ENCODE measurements at places on chromosomes 13 and 19.

- DNase-seq = no peak
Observed at GRCh38 chr13:32707471-32707870, 121.2 kb downstream of the PDS5B start.

DNA sequence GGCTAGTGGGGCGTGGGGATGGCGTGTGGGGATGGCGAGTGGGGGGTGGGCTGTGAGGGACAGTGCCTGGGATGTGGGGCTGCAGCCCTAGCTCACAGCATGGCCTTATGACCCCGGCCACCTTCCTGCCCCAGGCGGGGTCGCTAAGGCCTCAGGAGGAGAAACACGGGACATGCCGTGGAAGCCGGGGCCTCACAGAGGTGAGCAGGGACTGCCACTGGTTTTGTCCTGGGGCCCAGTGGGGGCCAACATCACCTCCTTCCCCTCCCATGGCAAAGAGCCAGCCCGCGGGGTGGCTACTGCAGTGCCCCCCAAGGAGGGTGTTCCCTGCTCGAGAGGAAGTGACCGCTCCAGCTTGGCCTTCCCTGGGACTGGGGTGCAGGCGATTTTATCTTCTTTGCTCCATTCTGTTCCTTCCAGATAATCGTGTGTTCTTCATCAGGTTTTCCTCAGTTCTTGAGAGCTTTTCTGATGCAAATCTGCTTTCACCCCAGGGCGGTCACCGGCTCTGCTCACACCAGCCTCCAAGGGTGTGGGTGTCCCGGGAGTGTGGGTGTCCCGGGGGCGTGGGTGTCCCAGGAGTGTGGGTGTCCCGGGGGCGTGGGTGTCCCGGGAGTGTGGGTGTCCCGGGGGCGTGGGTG, 1.2 kb downstream of the F7 start:
- no peak for DNase-seq

- no peak for DNase-seq
Observed at GRCh38 chr13:27966641-27967202, 2.4 kb downstream of the CDX2 start.

DNA sequence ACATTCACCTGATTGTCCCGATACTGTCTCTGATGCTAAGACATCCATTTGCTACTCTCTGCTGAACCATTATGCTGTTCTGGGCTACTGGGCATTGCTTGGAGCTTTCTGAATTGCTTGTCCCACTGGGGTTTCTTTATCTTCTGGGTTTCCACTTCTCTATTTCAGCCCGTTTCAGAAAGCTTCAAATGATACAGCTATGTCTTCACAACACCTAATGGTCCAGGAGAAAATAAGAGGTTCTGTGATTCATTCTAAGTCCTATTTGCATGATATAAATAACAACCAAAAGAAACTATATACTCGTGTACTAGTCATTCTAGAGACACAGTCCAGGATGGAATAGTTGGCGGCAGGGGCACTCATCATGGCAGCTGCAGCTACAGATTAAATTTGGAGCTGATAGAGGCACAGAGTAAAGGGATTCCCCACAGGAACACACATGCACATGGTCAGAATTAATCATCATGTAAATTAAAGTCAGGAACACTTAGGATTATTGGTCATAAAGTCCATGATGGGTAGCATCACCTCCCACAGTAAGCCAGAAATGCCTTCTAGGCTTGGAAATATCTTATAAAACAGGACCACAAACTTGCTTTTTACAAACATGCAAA, 33.3 kb upstream of the SCEL start:
- DNase-seq = no peak

DNA sequence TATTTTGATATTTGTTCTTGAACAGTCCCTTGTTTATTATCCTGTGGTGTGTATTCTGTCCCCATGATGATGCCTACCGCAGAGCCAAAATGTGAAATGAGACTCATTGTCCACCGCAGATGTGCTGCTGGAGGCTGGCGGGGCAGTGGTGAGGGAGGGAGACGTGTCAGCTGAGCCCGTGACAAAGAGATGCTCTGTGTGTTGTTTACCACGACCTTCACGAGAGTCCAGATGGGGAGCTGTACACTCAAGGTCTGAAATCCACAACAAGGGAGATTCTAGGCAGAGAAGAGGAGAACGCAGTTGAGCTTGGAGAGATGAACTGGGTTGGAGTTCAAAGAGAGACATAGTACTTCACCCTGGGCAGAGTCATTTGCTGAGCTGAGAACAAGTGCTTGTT, 20.8 kb upstream of the AMER2 start:
- no peak for DNase-seq

DNA sequence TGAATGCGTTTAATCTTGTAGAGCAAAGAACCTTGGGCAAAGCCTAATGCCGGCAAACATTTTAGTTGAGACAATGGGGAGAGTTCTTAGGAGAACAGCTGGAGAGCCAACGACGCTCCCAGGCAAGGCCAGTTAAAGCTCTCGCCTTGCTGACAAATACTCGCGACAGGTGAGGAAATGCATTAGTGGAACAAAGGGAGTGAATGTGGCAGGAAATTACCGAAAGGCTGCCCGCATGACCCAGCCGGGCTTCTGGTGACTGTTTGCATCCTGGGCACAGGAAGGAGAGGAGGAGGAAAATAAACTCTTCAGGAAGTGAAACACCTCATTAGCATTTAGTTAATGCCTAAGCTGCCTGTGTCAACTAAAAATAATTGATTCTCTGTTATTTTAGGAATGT, 74.6 kb downstream of the SHISA2 start:
- DNase-seq = no peak

DNA sequence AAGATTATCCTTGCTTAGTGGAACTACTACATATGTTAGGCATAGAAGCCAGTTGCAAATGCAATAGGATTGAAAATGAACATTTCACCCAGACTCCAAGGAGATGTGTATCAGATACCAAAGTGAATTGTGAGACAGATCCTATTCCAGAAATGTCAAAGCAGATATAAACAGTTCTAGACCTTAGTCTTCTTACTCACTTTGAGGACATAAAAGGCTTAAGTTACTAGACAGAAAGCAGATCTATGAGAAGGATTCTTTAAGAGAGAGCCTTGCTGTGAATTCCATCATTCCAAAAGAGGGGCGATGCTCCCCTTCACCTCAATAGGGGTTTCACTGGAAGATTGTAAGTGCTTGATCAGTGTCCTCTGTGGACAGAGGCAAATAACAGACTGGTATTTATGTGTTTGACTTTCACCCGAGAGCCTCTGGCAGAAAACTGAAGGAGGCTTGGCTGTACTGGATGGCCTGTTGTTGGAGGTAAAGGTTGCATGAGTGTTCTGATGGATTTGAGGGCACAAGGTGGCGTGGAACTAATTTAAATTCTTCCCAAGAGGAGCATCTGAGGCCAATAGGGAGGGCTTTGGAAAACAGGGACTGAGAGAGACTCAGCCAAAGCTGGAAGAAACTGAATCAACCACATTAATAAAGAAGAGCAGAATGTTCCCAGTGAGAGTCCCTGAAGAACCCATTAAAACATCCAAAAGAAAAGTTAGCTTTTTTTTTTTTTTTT, 194.8 kb downstream of the DCLK1 start:
- no peak for DNase-seq

DNA sequence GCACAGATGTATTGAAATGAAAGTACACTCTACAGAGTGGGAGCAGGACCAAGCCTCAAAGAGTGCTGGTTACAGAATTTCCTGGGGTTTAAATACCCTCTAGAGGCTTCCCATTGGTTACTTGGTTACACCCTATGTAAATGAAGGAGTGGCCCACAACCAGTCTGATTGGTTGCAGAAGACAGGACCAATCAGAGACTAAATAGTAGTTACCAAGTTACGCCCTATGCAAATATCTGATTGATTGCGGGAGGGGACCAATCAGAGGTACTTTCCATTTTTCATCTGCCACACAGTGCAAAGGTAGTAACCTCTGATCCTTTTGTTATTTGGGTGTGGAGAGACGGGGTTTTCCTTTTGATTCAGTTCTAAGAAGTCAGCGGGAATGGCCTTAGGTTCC, 5.5 kb upstream of the ZFP82 start:
- no peak for DNase-seq

DNA sequence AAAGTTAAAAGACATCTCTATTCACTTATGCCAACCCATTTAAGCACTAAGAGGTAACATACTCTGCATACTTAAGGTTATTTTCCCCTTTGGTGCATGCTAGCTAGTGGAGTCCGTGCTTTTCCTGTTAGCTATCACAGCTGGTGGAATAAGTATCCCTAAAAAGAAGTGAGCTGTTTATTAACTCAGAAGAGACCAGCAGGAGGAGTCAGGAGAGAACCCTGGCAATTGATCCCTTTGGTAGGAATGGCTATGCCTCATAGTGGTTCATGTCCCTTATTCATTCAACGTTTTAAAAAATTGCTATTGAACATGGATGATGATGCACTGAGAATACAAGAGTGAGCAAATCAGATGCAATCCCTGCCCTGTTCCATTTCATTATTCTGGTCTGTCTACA, 12.4 kb upstream of the NEK5 start:
- DNase-seq = no peak

DNA sequence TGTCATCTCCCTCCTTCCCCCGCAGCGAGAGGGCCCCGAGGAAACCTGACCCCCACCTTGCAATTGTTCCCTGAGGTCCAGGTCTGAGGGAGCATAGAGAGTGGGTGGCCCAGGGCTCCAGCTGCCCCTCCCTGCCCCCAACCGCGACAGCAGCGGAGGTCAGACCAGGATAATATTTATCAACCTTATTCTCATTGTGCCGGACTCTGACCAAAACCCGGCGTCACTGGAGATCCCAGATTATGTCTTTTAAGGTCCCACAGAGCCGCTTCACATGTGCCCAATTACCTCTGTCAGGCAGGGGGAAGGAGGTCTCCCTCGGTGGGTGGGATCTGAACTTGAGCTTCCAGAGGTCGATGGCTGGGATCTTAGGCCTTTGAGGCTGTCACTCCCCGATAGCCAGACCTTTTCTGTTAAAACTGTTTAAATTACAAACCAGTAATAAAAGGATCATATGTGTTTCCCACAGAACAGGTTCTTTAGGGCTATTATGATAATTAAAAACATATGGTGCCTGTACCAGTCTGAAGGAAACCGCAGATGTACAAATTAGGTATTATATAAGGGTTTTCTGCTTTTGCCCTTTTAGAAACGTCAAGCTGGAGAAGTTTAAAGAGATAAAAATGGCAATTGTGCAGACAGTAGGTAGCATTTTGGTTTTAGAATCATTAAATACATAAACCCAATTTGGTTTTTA, 195.5 kb downstream of the ZNF536 start:
- DNase-seq = no peak

DNA sequence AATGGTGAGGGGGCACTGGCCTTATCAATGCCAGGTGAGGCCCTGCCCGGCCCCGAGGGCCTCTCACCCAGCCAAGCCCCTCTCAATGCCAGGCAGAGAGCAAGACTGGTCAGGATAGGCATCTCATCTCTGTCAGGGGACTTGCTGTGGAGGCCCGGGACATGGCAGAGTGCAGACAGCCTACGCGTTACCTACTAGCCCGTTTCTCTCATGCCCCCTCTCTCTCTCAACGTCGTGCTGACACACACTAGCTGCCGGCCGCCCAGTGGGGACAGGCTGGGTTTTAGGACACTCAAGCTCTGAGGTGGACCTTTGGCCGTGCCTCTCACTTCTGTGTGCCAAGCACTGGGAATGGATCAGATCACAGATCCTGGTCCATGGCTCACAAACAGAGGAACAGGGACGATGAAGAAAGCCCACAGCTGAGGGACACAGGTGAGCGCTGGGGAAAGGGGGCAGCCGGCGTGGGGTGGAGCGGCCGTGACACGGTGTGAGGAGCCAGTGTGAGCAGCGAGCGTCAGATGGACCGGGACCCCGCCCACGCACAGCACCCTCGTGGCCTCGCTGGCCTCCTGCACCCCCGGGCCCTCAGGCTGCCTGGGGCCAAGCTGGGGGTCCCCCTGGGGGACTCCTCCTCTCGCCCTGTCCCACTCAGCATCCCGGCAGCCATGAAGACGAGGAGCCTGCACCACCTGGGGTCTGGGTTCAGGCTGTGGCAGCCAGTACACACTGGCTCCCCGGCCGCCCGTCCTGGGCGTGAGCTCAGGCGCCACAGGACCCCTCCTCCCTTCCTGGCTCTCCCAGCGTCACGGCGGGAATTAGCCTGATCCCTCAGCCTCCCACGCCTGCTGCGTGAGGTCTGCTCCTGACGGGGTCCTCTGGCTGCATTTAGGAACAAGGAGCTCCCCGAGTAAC, 76.9 kb upstream of the C13orf46 start:
- DNase-seq = no peak

DNA sequence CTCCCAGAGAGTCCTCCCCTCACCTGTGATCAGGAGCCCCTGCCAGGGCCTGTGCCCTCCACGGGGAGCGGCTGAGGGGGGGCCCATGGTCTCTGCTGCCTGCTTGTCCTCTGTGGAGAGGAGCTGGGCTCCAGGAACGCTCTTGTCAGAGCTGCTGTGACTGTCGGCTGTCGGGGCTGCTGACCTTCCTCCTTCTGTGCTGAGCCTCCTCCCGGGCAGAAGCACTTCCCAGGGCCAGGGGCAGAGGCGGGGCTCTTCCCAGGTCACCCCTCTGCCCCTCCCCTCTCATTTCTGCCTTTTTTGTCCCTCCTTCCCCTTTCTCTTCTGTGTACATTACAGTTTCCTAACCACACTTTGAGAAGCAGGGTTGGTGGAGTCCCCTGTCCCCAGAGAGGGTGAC, at the start of gene CEACAM4:
CEACAM4 (minus strand) TSS at position 198 of the 400 bp plus-strand sequence; CDS start at position 87, 111 bp downstream.
- DNase-seq = no peak

DNA sequence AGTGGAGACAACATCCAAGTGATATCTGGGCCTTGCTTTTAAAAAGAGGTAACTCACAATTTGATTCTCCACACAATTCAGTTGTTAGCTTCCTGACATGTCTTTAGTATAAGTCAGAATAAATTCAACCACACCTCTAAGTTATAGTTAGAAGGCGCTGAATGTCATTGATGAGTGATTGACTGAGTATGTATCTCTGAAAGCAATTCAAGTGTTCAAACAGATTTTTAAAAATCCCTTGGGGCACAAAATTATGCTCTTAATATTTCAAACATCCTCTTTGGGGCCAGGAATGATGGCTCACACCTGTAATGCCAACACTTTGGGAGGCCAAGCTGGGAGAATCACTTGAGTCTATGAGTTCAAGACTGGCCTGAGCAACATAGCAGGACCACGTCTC, 137.0 kb upstream of the PRR20A start:
- DNase-seq = no peak

DNA sequence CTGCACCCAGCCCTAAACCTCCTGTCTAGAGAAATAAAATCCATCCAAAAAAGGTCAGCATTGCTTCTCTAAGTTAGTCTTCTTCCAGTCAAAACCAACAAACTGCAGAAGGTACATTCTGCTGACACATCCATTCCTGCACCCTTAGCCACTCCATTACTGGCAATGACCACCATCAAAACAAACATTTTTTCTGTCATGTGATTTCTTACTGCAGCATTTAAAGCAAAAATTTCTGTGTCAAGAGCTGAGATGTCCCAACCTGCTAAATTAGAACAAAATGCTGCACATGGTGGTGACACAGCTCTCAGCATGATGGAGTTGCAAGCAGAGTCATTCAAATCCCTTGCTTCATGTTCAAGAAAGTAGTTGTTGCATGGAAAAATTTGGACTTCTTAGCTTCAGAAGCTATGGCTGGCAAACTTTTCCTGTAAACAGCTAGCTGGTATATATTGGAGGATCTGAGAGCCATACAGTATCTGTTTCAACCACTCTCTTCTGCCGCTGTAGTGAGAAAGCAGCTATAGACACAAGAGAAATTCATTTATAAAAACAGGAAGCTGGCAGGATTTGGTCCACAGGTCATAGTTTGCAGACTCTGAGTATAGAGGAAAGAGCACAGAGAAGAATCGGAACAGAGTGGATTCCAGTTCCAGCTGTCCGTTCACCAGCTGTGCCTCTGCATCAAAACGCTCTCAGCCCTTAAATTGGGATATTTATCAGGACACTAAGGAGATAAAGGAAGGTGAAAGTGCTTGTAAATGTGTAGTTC, 17.4 kb downstream of the RUBCNL start:
- DNase-seq = no peak
